ENCODE measurements at places on chromosomes 12 and 14.

DNA sequence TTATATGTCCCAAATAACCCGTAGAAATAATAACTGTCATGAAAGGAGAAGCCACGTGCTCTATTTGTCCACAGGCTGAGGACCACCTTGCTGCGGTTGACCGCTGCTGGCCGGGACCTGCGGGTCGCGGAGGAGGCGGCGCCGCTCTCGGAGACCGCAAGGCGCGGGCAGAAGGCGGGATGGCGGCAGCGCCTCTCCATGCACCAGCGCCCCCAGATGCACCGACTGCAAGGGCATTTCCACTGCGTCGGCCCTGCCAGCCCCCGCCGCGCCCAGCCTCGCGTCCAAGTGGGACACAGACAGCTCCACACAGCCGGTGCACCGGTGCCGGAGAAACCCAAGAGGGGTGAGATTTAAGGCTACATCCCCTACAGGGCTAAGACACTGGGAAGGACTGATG lies 21.0 kb downstream of the RPGRIP1 start:
- peak; percentile 47 for DNase-seq

DNA sequence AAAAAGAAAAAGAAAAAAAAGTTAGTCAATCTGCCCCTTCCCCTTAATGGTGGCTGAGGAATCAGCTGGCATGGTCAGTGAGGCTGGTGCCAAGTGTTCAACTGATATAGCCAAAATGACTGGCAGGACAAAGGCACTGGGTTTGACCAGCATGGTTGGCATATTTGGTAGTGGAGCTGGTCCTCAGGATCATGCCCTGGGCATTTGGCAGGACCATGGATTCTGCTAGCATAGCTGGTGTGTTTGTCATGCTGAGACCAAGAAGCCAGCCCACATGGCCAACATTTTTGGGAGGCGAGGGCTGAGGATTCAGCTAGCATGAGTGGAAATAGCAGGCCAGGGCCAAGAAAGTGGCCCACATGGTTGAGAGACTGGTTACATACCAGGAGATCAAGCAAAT lies 136.5 kb downstream of the FBXL14 start:
- DNase-seq, result no peak

- DNase-seq, result no peak
These were observed 41.0 kb downstream of the RIMBP2 start for GRCh38 chr12:130675121-130675520.

- no peak for DNase-seq
These were observed 31.4 kb downstream of the FLVCR2 start for GRCh38 chr14:75609606-75610475.

DNA sequence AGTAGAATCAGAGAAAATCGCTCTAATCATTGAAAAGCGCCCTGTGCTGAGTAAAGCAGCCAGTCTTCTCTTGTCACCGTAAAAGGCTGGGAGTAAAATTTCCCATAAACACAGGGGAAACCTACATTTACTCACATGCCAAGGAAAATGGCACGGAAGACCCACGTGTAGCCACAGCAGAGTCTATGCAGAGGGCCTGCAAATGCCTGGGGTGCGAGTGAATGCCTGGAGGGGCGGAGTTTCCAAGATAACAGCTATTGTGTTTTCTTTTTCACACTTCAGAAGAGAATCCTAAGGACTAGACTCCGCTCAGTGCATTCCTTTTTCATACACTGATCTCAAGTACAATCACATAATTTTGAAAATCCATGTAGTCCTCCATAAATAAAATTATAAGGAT lies 159.9 kb upstream of the FOXN3 start:
- no peak for DNase-seq

GRCh38 chr12:114694436-114695304 lies 10.7 kb upstream of the TBX3 start:
- no peak for DNase-seq

- no peak for DNase-seq
These were observed 102.6 kb upstream of the PRB2 start for GRCh38 chr12:11497995-11498394.

DNA sequence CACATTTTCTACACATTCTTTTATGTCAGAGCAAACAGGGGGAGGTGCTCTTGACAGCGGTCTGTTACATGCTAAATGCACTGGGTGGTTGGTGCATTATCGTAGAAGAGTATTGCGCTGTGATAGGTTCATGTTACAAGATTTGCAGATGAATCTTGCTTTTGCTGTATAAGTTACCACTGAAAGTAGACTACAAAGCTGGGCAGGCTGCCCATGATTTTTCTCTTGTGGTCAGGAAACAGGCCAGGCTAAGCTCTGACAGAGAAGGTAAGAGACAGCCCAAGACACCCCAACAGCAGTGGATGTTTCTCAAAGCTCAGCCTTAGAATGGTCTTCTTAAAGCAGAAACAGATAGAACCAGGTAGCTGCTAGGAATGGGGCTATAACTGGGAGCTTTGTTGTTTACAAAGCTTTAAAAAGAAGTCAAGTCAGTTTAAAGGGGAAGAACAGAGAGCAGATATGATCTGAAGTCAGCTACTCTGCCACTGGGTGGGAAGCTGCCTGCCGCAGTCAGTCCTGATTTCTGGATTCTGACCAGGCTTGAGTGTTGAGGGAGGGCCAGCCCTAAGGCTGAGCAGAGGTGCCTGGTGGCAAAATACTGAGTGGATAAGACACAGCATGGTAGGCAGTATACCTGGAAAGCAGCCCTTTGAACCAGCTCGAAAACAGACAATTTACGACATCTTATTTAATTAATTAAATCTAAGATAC lies 9.4 kb downstream of the KCNA1 start:
- DNase-seq, result no peak

- DNase-seq, result no peak
These were observed 15.3 kb upstream of the NUDT14 start for GRCh38 chr14:105196265-105196960.

DNA sequence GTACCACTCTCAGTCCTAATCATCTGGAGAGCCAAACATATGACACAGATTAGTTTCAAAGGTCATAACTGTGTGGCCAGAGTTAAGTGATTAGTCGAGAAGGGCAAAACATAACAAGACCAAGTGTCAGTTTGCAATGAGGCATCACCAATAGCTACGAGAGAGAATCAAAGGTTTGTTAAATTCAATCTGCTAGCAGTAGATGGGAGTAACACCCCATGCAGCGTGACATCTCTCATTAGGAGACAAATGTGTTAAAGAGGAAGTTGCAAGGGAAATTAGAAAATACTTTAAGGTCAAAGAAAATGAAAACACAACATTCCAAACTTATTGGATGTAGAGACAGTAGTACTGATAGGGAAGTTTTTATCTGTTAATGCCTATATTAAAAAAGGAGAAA lies 135.7 kb upstream of the SYT10 start:
- DNase-seq, result no peak

DNA sequence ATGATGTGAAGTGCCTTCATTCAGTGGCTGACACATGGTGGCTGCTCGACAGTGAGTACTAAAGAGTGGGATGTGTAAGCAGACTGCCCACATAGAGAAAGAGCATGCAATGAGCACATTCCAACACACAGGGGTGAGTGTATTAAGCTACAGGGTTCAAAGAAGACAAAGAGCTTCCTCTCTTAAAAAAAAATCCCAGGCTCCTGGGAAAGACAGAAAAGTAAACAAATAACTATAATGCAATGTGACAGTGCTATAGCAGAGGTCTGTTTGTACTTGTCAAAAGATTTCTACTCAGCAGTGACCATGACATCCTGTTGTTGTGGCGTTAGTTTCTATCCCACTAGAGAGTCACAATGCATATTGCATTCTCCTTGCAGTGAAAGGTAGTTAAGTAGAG lies 12.4 kb upstream of the PCNX1 start:
- DNase-seq, result peak; percentile 33

DNA sequence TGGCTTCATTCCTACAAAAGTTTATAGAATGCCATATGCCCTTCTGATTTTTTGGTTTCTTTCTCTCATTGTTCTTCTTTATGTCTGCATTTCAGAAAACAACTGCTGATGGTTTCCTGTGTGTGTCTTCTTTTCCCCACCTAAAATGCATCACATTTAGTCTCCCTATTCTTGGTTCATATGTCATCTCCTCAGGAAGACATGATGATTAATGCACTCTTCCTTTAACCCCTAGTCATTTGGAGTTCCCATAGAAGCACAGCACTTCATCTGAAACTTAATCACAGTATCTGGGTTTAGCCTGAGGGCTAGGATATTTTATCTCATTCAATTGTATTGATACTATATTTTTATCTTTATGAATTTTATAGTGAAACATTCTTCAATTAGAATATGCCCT lies 21.5 kb downstream of the GNPNAT1 start:
- DNase-seq, result no peak

Measured in activated CD4-positive, alpha-beta memory T cell treated with anti-CD3 and anti-CD28 coated beads for 36 hours (primary cell).